ENCODE measurements at places on chromosomes 7 and 10.

GRCh38 chr10:100501423-100501822 is 18.2 kb downstream of the SEC31B start:
- no peak for DNase-seq

GRCh38 chr7:35725280-35725680 is 30.3 kb upstream of the HERPUD2 start:
- DNase-seq: no peak

DNA sequence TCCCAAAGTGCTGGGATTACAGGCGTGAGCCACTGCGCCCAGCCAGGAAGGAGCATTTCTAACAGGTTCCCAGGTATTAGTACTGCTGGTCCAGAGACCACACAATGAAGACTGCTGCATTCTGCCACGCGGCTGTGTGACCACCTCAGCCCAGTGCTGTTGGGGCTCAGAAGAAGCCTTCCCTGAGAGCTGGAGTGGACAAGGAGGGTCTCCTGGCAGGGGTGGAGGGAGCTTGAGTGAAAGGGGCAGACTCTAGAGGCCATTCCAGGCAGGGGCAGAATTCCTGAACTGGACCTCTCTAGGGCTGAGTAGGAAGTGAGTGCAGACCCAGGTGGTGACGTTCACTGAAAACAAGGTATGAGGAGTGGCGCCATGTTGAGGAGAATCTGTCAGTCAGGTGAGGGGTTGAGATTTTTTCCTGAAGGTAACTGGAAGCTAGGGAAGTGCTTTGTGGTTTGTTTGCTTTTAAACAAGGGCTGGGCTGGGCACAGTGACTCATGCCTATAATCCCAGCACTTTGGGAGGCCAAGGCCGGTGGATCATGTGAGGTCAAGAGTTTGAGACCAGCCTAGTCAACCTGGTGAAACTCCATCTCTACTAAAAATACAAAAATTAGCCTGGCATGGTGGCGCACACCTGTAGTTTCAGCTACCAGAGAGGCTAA is 67.6 kb downstream of the TACC2 start:
- no peak for DNase-seq

DNA sequence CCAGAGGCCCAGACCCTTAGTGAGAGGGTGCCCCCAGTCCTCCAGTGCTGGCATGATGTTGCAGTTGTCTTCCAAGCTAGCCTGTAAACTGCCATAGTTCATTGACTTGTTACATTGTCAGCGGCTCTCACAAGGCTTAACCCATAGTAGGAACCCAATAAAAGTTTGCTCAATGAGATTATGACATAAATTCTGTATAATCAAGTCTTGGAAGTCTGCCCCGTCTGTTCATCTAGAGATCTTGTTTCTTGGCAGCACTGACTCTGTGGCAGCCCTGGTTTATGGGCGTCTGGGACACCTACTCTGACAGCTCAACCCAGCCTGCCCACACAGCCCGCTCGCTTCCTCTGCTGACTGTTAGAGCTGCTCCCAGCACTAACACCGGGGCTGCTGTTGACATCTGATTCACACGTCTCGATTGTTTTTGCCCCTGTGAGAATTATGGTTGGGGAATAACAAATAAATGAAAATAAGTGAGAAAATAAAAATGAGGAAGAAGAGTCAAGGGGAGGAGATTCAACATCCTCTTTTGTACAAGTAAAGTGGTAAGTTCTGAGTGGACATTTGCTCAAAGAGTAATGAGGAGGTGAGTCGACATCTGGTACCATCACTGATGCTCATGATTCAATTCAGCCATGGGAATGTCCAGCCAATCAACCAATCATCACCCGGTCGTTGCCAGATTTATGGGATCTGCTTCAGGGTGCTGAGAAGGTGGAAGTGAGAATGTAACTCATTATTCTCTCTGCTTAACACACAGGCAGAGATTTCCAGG is 160.8 kb downstream of the SPAG6 start:
- no peak for DNase-seq

DNA sequence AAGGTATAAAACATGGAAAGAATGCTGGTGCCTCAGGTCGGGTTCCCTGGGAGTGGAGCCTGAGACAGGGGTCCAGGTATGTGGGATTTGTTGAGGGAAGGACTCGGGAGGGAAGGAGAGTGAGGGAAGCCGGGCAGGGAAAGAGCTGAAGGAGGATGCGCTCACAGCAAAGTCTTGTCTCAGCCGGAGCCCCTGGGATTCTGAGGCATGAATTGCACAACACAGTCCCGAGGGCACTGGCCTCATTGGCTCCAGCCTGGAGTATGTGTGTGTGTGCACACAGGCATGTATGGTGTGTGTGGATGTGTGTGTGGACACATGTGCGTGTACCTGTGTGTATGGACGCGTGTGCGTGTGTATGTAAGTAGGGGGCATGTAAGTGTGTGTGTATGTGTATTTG is 87.4 kb downstream of the WDFY4 start:
- no peak for DNase-seq

DNA sequence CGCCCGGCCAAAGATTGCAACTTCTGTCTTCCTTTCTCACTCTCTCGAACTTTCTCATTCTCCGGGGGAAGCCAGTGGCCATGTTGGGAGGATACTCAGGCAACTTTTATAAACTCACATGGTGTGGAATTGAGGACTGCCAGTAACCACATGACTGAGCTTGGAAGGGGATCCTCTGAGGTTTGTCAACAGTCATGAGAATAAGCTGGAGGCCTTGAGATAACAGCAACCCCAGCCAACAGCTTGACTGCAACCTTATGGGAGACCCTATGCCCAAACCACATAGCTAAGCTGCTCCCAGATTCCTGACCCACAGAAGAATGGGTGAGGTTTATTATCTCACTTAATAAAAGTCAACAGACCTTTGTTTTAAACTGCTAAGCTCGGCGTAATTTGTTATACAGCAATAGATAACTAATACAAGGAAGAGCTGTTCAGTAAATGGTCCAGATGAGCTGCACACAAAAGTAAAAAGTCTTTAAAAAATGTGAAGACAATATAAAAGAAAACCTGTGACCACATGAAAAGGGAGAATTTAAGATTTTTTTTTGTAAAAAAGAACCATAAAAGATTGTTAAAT is 9.6 kb downstream of the SYPL1 start:
- DNase-seq: no peak

- peak; percentile 11 for DNase-seq
Measured at GRCh38 chr10:128274938-128275337, 148.7 kb upstream of the MKI67 start.

DNA sequence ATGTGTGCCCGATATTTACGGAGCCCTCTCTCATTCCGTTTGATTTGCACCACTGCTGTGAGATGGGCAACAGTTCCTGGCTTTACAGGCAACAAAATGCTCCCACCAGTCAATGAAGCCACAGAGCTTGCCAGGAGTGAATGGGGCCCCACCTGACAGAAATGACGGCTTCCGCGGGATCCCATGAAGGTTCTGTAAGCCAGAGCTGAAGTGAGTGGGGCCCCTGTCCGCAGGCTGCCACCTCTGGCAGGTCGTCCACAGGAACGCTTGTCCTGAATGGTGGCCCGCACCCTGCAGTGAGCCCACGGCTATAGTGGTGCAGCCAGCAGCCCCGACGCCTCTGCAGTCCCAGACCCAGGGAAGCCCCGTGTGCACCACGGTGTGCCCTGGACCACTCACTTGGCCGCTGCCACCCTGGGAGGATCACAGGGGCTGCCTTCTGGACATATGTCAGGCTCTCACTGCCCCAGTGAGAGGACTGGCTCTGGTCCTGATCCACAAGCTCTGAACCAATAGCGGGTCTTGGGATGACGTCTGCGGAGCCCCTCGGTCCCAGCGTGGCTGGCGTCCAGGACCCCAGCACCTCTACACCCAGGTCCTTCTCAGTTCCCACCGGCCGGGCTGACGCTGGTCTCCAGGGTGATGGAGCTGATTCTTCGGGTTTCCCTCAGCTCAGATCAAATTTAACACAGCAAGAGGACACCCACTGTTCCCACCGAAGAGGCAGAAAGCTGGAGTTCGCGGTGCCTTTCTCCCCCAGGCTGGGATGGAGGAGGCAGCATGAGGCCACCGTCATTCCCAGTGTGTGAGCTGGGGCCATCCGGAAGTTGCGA is 511.9 kb downstream of the DNAJB6 start:
- DNase-seq: no peak

- no peak for DNase-seq
Measured at GRCh38 chr10:75063461-75064230, 47.8 kb upstream of the SAMD8 start.

- DNase-seq: no peak
Measured at GRCh38 chr10:128527711-128528110, 401.5 kb upstream of the MKI67 start.

GRCh38 chr10:119373294-119374102 is 166.1 kb downstream of the GRK5 start:
- no peak for DNase-seq

- DNase-seq: no peak
Measured at GRCh38 chr10:77628906-77629730, 8.5 kb downstream of the KCNMA1 start.

DNA sequence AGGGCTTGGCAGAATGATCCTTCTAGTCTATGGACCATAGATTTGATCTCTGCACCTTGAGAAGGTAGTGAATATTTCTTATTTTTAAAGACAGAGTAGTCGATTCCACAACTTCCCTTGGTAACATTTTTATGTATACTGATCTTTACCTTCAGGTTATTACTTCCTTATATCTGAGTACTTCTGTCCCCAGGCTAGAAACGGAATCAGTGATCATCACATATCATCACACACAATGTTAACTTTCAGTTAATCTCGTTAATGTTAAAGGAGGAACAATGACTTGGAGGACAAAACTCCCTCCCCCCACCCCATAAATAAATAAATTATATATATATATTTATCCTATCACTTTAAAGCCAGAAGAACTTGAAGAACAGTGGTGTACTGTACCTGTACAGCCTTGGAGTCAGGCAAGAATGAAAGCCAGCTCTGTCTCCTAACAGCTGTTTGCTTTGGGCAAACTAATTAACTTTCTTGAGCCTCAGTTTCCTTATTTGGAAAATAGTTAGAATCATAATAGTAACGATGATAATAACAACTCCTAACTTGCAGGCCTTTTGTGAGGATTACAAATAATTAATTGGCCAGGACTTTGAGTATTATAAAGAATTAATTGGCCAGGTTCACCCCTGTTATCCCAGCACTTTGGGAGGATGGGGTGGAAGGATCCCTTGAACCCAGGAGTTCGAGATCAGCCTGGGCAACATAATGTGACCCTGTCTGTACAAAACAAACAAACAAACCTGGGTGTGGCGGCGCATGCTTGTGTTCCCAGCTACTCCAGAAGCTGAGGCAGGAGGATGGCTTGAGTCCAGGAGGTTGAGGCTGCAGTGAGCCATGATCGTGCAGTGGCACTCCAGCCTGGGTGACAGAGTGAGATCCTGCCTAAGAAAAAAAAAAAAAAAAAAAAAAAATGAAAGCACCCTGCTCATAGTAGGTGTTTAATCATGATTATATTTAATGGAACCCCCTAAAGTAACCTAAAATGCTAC is 63.5 kb downstream of the SAMD9 start:
- no peak for DNase-seq

DNA sequence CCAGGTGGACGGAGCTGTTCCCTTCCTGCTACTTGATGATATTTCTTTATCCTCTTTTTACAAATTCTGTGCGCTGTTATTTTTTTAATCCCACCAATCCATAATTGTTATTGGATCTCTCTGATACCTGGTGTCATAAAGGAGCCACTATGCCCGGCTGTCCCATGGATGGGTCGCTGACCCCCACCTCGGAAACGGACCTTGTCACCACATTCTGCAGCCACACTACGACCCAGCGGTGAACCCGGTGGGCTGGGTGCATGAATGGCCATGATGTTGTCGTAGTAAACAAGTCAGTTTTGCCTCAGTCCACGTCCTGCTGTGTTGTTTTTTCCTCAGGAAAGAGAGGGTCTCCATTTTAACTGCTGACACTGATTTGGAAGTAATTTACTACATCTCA is 112.2 kb downstream of the PKD1L1 start:
- no peak for DNase-seq

GRCh38 chr7:106542550-106543220 is 118.3 kb downstream of the CCDC71L start:
- peak; percentile 71 for DNase-seq

DNA sequence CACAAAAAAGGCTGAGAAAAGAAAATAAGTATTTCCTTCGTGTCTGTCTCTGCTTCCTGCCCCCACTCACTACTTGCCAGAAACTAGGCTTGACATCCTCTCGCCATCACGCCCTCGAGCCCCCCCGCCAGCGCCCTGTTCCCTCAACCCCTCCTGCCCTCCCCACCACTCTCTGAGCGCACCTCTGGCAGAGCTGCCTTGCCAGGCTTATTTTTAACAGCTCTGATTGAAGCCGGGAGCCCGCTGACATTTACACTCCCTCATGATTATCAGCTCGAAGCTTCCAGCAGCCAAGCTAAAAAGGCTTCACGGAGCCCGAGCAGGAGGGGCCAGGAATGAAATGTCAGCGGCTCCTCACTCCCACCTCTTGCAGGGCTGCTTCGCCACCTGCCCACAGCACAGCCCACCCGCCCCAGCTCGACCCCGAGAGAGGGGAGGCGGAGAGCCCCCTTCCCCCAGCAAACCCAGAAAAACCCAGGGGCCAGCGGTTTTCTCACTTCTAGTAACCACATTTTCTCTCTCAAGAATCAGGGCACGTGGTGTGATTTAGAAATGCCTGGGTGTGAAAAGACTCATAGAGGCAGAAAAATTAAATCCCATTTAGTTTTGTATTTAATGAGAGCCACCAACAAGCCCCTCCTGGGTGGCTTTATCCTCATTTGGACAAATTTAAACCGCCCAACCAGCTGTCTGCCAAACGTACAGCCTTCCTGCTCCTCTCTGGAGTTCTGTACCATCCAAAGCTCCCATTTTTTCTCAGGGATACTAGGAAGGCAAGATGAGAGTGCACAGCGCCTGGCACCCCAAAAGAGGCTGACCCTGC is 89.3 kb downstream of the SLIT1 start:
- DNase-seq: no peak

GRCh38 chr10:74164716-74165529 is 13.9 kb downstream of the ADK start:
- no peak for DNase-seq

GRCh38 chr10:93542358-93542791 is 24.1 kb upstream of the FFAR4 start:
- DNase-seq: no peak

- DNase-seq: no peak
Measured at GRCh38 chr7:4745265-4745919, 30.0 kb upstream of the AP5Z1 start.

- DNase-seq: no peak
Measured at GRCh38 chr7:997404-998395, 14.7 kb downstream of the CYP2W1 start.

GRCh38 chr10:34702093-34702937 is 112.8 kb downstream of the PARD3 start:
- DNase-seq: no peak

- DNase-seq: no peak
Measured at GRCh38 chr7:21671859-21672258, 129.0 kb downstream of the DNAH11 start.

- no peak for DNase-seq
Measured at GRCh38 chr10:4708123-4708759, 117.8 kb upstream of the AKR1E2 start.

DNA sequence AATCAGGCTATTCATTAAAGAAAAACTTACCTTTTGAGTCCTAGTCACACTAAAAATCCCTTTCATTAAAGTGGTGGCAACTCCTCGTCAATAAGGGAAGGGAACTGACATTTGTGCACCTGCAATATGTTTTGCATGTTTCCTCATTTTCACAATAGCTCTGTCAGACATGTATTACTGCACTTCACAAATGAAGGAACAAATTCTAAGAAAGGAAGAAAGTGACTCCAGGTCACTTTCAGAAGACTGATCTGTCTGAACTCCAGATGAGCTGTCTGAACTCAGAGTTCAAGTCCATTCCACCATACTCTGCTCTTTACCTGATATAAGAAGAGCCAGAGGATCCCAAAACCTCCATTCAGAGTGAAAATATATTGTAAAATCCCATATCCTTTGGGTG is 50.3 kb upstream of the GSAP start:
- no peak for DNase-seq
